Adrenal gland (tissue), 19 donors: ENCODE measurements at places on chromosomes 12 and 14. TPM values are rescaled to one million over a fixed set of nuclear protein-coding genes. Genes with fewer than 3 reads are reported as not detected.
A peak's percentile ranks its signal among the peaks of the same experiment; 100 is the strongest.

Gene INHBC
- not detected for total RNA-seq

Gene MGAT4C
- total RNA-seq: 0.84 TPM

Gene DAZAP2
- total RNA-seq: 272 TPM

DNA sequence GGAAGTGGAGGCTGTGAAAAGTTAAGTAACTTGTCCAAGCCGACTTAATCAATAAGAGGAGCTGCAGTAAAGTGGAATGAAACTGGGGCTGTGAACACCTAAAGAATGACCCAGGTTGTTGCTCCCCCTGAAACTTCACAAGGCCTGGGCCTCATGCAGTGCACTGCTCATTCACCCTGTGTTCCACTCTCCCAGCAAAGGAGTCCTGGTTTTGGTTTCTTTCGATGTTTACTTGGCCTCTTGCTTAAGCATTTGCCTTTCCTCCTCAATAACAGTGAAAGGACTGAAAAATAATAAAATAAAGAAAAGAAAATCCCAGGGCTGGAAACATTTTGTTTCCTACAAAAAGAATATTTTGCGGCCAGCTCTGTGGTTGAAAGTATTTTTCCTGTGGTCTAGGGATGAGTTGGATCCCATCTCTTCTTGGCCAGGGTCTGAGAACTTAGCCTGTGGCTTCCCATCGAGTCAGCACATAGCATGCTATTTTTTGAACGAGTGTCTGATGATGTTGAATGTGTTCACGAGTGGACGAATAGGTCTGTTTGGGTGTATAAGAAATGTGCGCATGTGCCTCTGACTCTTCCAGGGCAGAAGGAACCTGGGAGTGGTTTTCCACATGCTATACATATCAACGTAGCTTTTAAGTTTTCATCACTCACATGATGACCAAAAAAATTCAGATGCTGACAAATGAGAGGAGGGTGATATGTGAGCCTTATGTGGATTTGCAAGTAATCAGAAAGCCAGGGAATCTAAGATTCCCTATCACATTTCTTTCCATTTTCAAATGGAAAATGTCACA, 349.8 kb downstream of the ZFP36L1 start:
- DNase-seq: no peak

- no peak for DNase-seq
These were observed 130.4 kb downstream of the BRMS1L start for GRCh38 chr14:35956376-35957085.

Gene FBLN5
- 213 TPM for total RNA-seq

DNA sequence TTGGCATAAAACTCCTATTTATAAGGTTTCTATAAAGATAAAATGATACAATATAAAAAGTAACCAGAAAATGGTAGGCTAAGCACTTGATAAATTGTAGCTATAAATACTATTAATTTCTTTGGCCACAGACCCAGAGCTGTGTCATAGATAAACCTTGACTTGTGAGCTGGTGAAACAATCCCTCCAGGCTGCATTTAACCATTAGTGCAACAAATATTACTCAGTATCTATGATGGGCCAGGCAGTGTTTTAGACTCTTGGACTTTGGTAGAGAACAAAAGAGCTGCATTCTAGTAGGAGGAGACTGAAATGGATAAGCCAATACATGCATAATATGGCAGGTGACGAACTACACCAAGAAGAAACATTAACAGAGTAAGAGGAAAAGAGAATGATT, 178.1 kb downstream of the BTG1 start:
- no peak for DNase-seq

GRCh38 chr12:88362439-88362838, 217.8 kb downstream of the KITLG start:
- no peak for DNase-seq

Gene PTPRO
- 3.0 TPM for total RNA-seq

Gene RDH16
- 0.32 TPM for total RNA-seq

Gene ARHGAP9
- 19.4 TPM for total RNA-seq

Gene CCDC177
- not detected for total RNA-seq

Gene TMEM229B
- total RNA-seq: 25.7 TPM

DNA sequence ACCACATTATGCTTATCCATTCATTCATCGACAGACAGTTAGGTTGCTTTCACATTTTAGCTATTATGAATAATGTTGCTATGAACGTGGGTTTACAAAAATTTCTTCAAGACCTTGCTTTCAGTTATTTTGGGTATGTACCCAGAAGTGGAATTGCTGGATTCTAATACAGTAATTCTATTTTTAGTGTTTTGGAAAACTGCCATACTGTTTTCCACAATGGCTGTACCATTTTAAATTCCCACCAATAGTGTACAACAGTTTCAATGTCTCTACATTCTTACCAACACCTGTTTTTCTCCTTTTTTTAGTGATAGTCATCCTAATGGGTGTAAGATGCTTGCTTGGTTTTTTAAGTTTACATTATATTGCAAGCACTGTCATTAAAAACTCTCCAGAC, 147.5 kb downstream of the ZFP36L1 start:
- no peak for DNase-seq

Gene ZBTB25
- total RNA-seq: 17.2 TPM

GRCh38 chr14:91352053-91352452, 65.6 kb downstream of the CCDC88C start:
- DNase-seq: no peak

- DNase-seq: no peak
These were observed 74.8 kb downstream of the ARL6IP4 start for GRCh38 chr12:123055281-123055766.

DNA sequence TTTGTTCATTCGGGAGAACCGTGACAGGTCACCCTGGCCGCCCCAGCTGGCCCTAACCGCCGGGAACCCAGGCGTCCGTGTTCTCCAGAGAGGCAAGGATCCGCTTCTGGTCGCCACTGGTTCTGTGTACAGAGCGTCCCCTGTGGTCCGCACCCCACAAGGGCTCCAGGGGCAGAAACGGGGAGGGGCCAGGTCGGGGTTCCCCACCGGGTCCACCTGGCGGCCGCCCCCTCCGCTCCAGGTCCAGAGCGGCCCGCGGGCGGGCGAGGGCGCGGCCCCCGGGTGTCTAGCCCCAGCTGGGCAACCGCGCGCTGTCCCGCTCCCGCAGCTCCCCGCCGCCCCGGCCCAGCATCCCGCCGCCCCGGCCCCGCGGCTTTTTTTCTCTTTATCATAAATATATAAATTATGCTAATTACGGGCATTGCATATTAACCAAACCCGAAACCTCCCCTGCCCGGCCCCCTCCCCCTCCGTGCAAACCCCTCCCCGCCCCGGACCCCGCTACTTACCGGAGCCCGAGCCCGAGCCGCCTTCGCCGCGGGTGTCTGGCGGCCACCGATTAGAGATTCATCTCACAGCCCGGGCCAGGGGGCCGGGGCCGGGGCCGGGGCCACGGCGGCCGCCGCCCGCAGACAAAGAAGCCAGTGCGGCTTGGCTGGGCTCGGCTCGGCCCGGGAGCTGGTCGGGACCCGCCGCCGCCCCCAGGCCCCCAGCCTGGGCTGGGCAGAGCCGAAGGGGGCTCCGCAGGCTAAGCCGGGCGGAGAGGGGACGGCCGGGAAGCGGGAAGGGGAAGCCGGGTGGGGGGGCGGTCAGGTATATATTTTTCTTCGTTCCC, 512 bp downstream of the POU6F1 start:
- peak; percentile 45 for DNase-seq

DNA sequence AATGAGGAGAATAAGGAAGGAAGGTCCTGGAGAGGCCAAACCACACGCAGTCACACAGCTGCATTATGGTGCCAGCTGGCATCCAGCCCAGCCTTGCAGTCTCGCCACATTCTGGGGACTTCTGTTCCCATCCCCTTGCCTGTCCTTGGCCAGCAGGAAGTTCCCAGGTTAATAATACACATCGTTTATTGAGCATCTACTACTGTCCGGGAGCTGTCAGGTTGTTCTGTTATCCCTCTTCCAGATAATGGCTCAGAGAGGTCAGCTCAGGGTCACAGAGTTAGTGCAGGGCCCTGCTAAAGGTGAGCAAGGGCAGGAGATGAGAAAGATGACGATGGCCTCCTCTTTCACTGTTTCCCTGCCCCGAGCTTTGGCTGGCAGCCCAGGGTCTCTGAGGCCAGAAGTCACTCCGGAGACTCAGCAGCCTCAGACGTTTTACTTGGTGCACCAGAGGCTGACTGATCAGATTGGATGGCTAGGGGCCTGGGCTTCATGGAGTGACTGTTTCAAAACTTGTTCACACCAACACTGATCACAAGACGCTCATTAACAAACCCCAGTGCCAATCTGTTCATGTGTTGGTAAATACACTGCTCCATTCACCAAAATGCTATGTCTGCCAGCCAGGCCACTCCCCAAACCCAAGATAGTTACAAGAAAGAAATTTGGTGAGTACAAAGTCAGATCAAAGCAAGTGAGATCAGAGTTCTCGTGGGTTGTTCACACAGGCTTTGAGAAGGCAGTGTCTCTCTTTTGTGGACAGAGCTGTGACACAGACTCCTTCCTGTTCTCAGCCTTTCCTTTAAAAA, 79.2 kb downstream of the B4GALNT3 start:
- DNase-seq: peak; percentile 78

Gene CLEC2A
- not detected for total RNA-seq

DNA sequence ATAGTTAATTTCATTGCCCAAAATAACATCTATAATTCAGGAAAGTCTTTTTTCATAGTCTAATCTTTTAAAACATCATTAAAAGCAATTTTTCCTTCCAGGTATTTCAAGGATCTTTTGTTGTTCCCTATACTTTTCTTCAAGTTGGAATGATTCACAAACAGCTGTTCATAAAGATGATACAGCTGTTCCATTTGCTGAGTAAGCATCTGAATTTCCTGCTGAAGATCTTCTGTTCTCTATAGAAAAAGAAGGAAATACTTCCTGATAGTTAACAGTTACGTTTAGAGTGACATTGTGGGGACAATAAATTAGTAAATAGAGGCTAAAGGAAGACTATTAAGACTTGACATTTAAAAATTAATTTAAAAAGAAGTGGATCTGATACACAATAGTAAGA, 30.3 kb upstream of the ESR2 start:
- DNase-seq: no peak

Gene RPGRIP1
- total RNA-seq: 1.1 TPM

GRCh38 chr12:46362895-46363581, 9.5 kb downstream of the SLC38A2 start:
- DNase-seq: no peak

Gene PTGR2
- 13.1 TPM for total RNA-seq

Gene SMCO2
- not detected for total RNA-seq

DNA sequence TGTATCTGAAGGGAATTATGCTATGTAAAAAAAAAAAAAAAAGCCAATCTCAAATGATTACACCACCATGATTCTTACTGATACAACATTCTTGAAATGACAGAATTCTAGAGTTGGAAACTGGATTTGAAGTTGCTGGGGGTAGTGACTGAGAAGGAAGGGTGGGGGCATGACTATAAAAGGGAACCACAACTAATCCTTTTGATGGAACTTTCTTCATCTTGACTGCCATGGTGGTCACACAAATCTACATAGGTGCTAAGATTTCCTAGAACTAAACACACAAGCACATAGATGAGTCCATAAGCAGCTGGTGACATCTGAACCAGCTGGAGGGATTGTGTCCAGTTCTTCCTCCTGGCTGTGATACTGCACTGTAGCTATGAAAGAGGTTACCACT, 51.4 kb downstream of the CLMN start:
- DNase-seq: no peak

DNA sequence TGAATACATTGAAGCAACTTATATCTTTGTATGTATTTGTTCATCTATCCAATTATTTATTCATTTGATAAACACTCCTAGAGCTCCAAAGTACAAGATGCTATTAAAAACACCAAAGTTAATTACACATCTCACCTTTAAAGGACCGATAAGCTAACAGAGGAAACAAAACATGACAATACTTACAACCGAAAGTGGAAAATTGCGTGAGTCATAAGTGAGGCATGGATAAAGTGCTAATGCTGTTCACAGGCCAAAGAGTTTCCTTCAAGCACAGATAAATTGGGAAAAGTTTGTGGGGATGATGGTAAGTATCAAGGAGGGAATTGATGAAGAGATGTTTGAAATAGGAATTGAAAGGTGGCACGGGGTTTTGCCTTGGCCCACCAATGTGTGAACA, 172.8 kb upstream of the KITLG start:
- no peak for DNase-seq

Gene SERPINA1
- total RNA-seq: 18.7 TPM

GRCh38 chr14:82657186-82657675, 1123.6 kb upstream of the SEL1L start:
- DNase-seq: no peak

DNA sequence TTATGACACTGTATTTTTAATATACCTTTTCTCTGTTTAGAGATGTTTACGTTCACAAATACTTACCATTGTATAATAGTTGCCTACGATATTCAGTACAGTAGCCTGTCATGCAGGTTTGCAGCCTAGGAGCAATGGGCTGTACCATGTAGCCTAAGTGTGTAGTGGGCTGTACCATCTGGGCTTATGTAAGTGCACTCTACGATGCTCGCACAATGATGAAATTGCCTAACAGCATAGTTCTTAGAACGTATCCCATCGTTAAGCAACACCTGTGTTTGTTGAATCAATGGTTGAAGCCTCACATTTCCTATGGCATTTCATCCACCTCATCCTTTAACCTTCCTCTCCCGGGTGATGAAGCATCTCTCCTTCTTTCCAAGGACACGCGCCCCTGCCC, 12.5 kb upstream of the EML1 start:
- DNase-seq: no peak

DNA sequence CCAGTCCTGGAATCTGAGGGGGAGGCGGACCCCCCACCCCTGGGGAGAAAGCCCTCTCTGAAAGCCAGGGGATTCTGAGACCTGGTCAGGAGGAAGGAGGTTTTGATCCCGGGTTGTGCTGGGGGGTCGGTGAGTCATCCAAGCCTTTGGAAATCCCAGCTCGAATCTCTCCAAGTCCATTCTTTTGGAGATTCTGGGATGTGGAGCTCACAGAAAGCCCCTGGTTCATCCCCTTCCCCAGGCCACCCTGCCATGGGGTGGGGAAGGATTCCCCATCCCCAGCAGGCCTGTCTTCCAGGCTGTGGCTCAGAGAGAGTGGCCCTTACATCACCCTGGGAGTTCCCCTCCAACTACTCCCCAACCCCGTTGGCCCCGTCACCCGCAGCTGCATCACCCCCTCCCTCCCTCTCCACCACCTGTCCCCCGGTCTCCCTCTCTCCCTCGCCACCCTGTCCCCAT, 14.3 kb downstream of the EXOC3L4 start:
- DNase-seq: no peak

Gene RPS6KL1
- 3.1 TPM for total RNA-seq

DNA sequence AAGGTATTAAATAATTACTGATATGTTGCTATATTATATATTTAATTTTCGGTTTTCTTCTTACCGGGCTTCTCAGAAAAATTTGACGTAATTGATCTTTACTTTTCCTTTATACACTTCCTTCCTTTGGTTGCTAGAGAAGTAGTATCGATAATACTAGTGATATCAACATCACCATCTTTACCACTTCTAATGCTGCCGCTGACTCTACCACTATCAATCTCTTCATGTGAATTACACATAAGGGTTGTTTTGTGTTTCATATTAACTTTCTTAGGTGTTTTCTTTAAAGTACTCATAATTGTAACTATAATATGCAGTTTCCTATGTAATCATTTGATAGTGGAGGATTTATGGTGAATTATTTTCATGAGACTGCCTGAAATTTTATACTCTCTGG, 30.9 kb upstream of the KLRF1 start:
- DNase-seq: no peak

Gene IL31
- total RNA-seq: not detected

GRCh38 chr12:15044471-15044870, 71.6 kb downstream of the PDE6H start:
- DNase-seq: no peak
